ENCODE measurements at places on chromosomes 12 and 14.

DNA sequence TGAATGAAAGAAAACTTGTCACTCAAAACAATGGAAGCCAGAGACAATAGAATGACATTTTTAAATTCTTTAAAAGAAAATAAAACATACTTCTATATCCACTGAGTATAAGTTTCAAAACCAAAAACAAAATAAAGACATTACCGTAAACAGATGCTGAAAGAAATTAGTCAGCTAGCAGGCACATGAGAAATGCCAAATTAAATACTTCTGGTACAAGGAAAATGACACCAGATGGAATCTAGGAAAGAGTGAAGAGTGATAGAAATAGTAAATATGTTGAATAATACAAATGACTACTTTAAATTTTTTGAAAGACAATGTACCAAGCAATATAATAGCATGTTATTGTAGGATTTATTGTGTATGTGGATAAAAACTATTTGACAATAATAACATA is 23.8 kb downstream of the PIK3C2G start:
- DNase-seq, result no peak

GRCh38 chr14:31712244-31713127 is 151.3 kb downstream of the NUBPL start:
- DNase-seq, result no peak

DNA sequence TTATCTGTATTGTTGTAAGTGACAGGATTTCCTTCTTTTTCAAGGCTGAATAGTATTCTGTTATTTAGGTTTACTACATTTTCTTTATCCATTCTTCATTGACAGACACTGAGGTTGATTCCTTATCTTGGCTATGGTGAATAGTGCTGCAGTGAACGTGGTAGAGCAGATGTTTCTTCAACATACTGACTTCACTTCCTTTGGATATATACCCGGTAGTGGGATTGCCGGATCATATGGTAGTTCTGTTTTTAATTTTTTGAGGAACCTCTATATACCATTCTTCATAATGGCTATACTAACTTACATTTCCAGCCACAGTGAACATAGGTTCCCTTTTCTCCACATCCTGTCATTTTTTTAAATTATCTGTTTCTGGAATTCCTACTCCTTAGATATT is 21.8 kb downstream of the DERA start:
- DNase-seq, result no peak

GRCh38 chr14:104552738-104553125 is 26.8 kb upstream of the C14orf180 start:
- DNase-seq, result no peak

DNA sequence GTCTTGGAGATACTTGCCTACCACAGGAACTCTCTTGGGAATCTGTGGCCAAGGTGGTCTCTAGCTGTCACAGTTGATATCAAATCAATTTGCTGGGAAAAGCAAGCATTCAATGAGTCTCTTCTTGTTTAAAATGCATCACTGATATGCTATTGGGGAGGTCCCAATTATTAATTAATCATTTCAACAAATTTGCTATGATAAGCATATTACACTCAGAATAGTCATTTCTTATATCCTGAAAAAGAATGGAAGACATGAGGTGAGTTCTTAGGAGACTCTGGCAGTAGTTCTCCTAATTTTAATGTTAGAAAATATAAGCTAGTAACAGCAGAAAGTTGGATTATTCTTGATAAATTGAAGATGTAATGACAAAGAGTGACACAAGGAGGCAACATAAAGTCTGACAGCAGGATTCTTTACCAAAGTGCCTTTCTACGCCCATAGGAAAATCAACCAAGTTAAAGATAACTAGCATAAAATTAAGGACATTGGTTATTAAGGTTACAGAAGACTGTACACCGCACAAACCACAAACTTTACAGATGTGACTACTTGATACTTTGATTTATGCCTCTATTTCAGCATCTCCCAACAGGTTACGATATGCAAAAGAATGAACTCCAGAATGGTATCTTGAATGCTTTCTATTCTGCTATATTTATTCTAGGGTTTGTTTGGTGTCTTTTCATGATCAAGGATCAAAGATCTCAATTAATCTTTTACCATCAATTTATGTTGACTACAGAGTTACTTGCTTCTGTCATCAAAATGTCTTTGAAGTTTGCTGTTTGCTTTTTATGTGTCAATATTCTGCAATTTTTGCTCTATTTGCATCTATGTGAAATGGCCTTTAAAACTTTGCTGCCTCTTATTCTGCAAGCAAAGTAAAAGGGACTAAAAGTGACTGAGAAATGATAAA is 349.6 kb upstream of the CLEC14A start:
- no peak for DNase-seq

DNA sequence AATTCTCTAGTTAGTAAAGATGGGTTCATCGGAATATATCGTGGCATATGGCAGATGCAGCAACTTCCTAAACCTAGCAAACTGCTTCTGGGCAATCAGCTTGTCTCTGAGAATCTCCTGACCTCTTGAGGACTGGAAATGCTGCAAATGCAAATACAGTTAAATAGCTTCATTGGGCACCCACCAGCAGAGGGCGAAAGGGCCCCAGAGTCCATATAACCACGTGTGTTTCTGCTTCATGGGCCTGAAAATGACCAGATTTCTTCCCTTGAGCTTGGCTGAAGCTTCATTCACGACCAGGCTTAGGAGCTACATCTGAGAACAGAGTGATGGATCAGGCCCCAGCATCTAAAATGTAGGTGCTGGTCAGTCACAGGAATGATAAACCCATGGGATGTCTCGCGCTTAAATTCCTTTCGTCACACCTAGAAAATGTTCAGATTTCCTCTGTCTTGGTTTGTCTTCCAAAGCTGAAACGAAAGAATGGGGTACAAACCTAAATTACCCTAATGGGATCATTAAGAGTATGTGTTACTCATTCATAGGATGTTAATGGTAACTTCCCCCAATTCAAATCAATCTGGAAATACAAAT is 1482.5 kb upstream of the TMEM132C start:
- no peak for DNase-seq

GRCh38 chr12:118376089-118377020 is at the start of gene SUDS3:
Gene SUDS3, plus strand, starts transcription at chr12:118376555. Its CDS starts 137 bp downstream, at chr12:118376692.
- peak; percentile 91 for DNase-seq

- DNase-seq, result no peak
Measured at GRCh38 chr12:74647256-74647655, 109.6 kb downstream of the ATXN7L3B start.

GRCh38 chr12:80702889-80703805 is 4.3 kb upstream of the MYF6 start:
- no peak for DNase-seq

DNA sequence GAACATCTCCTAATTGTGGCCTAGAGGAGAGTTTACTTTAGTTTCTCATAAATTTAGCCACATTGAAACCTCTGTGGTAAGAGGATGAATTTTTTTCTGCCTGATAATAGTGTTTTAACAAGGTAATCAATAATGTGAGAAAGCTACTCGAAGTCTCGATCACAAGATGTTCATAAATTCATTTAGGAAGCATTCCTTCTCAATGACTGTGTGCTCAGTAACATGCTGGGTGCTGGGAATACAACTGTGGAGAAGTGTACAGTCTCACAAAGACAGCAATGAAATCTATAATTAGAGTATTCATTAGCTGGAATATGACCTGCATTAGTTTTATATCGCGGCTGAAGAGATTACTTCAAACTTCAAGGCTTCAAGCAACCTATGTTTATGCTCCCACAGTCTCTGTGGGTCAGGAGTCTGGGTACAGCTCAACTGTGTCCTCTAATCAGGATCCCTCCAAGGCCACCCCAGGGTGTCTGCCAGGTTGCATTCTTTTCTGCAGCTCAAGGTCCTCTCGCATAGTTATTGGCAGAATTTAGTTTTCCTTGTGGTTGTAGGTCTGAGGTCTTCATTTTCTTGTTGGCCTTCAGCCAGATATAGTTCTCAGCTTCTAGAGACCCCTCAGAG is 167.6 kb downstream of the ANO4 start:
- no peak for DNase-seq

Data from effector CD4-positive, alpha-beta T cell (primary cell).